ENCODE measurements at places on chromosomes 3 and 15. TPM values are rescaled to one million over a fixed set of nuclear protein-coding genes. Genes with fewer than 3 reads are reported as not detected.
A peak's percentile ranks its signal among the peaks of the same experiment; 100 is the strongest.

DNA sequence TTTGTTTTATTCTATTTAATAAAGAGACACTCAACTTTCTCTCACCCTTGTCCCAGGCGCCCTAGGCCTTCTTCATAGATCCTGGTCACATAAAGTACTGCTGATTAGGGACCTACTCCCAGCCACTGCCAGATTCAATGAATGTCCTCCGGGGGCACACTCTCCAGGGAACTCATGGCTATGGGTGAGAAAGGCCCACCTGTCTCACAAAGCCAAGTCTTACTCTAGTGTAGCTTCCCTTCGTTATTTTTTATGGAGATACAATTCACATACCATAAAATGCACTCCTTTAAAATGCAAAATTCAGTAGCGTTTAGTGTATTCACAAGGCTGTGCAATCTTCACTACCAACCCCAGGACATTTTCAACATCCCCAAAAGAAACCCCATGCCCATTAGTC, 87.8 kb downstream of the ADCY5 start:
- no peaks in the 10 kb centered on the region for H3K27me3 ChIP-seq
- no peaks in the 10 kb centered on the region for H3K36me3 ChIP-seq
- no peak overlapping the region for H3K4me3 ChIP-seq
- no peak overlapping the region for H3K27ac ChIP-seq
- peaks cover 41% of the 10 kb centered on the region for H3K4me1 ChIP-seq
- peak; percentile 28 for DNase-seq

- H3K4me3 ChIP-seq: no peak overlapping the region
- no peaks in the 10 kb centered on the region for H3K36me3 ChIP-seq
Measured at GRCh38 chr3:127630811-127631714, 2.1 kb downstream of the PODXL2 start.

- no peak for DNase-seq
- no peaks in the 10 kb centered on the region for H3K27me3 ChIP-seq
- no peaks in the 10 kb centered on the region for H3K4me1 ChIP-seq
Measured at GRCh38 chr3:105959851-105960250, 91.0 kb upstream of the CBLB start.

DNA sequence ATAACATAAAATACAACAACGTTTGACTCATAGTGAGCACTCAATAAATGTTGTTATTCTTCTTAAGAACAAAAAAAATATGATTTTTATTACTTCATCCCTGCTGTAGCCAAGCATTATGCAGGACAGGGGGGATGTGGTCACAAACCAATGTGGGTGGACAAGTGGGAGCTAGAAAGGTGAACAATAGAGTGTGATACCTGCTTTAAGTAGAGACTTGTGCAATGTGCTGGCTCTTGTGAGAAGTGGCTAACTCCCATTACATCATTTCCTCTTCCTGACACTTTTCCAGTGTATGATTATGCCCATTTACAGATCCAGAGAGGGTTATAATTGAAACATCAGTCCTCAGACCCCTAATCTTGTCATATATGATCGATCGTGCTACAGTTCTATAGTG, 193.6 kb downstream of the UBE2E2 start:
- no peaks in the 10 kb centered on the region for H3K4me1 ChIP-seq
- H3K4me3 ChIP-seq: no peak overlapping the region
- no peaks in the 10 kb centered on the region for H3K27me3 ChIP-seq
- H3K36me3 ChIP-seq: no peaks in the 10 kb centered on the region
- no peak overlapping the region for H3K27ac ChIP-seq

- no peaks in the 10 kb centered on the region for H3K27me3 ChIP-seq
- DNase-seq: no peak
- H3K36me3 ChIP-seq: no peaks in the 10 kb centered on the region
- H3K27ac ChIP-seq: no peak overlapping the region
- no peak overlapping the region for H3K4me3 ChIP-seq
Measured at GRCh38 chr15:29682781-29683180, 139.5 kb downstream of the TJP1 start.

DNA sequence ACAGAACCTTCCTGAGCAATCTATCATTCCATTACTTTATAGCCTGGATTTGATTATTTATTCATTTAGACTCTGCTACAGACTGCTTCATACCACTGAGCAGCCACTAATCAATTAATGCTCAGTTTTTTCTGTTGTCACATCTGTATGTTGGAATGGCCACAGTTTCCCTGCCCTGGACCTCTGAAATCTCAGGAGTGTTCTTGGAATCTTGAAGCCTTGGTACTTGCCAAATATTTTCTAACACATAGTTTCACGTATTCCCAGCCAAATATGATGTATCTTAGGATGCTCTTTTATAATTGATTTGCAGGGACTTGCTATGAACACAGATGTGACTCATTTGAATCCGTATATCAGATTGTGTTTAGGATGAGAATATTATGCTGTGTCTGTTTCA, 225.8 kb downstream of the TAFA4 start:
- H3K27ac ChIP-seq: no peak overlapping the region
- peaks cover 3% of the 10 kb centered on the region for H3K4me1 ChIP-seq
- DNase-seq: no peak
- no peak overlapping the region for H3K4me3 ChIP-seq

- no peaks in the 10 kb centered on the region for H3K36me3 ChIP-seq
- peaks cover 19% of the 10 kb centered on the region for H3K4me1 ChIP-seq
- no peak overlapping the region for H3K27ac ChIP-seq
Measured at GRCh38 chr3:115999613-116000012, 376.3 kb downstream of the GAP43 start.

Gene TYRO3
- 4.2 TPM for total RNA-seq

Gene CDHR4
- total RNA-seq: 0.99 TPM

Gene CLRN1
- total RNA-seq: not detected

Gene CCDC54
- not detected for total RNA-seq

Gene PRSS50
- total RNA-seq: 0.81 TPM
